ENCODE measurements at places on chromosomes 3 and 15. TPM values are rescaled to one million over a fixed set of nuclear protein-coding genes. Genes with fewer than 3 reads are reported as not detected.

DNA sequence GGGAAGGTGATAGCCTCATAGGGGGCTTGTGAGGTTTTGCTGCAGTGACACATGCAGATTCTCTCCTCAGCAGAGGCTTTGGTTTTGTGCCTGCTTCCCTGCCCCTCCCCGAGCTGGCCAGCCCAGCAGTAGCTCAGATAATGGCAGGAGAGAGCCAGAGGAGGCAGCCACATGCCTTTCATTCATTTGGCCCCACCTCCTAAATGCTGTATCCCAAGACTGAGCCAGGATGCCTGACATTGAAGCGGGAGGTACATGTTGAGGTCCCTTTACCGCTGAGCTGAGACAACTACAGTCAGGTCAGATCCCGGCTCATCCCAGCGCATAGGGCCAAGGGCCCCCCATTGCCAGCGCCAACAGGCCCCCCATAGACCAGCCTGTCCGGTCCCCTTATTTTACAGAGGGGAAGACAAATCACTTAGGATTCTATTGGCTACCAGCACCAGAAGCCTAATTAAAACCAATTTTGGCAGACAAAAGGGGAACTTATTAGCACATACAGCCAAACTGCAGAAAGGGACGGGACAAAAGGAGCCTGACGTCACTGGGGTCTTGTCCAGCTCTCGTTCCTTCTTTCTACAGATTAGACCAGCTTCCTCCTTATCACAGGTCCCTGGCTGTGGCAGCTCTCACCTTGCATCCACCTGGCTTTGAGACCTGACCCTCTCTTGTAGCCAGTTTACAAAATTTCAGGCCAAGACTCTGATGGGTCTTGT, 12.1 kb upstream of the POLG start:
- no peak for DNase-seq

DNA sequence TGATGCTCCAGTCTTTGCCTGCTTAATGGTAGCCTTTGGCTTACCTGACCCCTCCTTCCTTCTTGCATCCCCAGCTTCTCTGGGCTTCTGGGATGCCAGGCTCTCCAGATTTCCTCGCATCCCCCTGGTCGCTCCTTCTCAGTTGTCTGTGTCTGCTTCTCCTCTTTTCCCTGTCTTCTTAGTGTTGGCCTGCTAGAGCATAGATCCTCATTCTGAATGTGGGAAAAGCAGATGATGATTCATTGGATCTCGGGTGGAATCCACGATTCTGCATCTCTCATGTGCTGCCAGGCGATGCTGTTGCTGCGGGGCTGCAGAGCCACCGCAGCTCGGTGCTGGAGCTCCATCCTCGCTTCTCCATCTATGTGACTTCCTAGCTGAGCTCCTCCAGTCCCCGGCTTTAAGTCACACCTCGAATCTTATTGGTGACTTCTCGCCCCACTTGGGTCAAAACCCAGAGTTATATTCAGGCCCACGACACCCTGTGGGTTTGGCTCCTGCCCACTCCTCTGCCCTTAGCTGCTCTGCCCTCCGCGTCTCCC, 47.4 kb downstream of the CGNL1 start:
- no peak for DNase-seq

GRCh38 chr15:69484837-69485236, 32.2 kb downstream of the RPLP1 start:
- DNase-seq, result no peak

DNA sequence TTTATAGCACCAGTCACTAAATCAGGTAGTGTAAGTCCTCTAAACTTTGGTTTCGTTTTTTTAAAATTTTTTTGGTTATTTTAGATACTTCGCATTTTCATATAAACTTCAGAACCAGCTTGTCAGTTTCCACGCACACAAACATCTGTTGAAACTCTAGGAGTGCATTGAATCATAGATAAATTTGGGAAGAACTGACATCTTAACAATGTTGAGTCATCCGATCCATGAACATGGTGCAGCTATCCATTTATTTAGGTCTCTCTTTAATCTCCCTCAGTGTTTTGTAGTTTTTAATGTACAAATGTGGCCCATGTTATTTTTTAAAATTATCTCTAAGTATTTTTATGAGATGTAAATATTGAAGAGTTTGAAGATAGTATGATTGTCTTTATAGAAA, 17.7 kb downstream of the TICRR start:
- DNase-seq, result no peak

DNA sequence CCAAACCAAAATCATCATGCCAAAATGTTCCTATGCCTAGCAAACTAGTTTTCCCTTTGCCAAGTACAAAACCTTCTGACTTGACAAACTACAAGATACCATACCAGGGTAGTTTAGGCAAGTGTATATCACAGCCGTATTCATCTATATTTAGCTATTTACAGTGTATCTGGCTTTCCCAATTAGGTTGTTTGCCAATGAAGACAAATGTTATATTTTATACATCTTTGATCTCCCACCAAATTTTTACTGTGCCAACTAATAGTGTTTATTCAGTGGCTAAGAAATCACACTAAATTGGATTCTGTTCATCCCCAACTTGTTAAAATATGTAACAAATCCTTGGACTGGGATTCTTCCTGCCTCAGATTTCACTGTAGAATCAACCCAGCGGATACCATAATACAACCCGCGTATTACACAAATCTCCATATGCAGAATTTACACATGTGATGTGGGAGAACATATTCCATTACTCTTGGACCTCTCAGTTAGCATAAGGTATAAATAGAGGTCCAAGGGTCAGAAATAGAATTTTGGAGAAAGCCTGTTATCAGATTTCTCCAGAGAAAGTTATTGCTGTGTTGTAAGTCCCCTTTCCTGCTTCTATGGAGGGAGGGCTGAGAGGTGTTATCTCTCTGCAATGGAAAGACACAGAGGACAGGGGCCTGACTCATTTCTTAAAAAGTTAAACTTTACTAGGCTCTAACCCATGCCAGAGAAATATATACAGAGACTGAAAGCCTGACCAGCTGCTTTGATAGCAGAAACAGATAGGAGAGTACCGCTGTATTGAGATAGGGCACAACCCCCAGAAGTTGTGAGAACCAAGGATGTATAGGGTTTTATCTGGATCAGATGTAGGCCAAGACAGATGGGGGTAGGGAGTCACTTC, 467.0 kb downstream of the FGF12 start:
- DNase-seq, result no peak

GRCh38 chr15:33234020-33234461, 39.5 kb upstream of the FMN1 start:
- DNase-seq, result no peak

- no peak for DNase-seq
Measured at GRCh38 chr3:32442766-32443165, 51.1 kb downstream of the CMTM7 start.

DNA sequence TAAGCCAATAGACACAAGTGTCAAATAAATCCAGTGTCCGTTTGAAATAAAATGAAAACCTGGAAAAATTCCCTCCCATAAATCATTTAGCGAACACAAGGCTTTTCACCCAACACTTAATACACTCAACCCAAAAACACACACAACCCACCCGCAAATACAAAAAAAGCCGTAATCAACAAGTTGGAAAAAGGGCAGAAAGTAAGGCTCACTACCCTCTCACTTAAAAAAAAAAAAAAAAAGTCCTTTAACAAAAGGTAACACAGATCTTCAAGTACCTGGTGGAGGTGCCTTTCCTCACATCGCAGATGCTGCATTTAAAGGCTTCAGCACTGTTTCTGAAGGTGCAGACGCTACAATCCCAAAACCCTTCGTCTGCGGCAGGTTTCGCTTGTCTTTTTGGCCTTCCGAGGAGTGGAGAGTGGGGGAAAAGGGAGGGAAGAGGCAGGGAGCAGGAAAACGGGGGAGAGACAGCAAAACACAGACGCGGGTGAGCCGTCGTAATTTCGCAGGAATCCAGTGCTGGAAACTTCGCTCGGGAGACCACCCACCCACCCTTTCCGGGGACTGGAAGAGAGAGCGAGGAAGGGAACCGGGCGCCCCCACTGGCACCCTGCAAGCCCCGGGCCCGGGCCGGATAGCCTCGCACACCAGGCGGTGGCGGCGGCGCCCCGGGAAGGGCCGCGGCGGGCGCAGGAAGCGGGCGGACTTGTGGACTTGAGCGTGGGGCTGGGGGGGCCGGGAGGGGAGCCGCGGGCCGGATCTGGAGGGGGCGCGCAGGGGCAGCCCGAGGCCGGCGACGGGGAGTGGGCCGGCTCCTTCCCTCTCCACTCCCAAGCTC, 401.8 kb downstream of the SHQ1 start:
- no peak for DNase-seq

GRCh38 chr3:60424942-60425341, 826.3 kb downstream of the FHIT start:
- DNase-seq, result no peak

GRCh38 chr3:110069761-110070160, 732.4 kb upstream of the DPPA4 start:
- no peak for DNase-seq

GRCh38 chr3:33722191-33722590, 4.1 kb upstream of the CLASP2 start:
- DNase-seq, result no peak

DNA sequence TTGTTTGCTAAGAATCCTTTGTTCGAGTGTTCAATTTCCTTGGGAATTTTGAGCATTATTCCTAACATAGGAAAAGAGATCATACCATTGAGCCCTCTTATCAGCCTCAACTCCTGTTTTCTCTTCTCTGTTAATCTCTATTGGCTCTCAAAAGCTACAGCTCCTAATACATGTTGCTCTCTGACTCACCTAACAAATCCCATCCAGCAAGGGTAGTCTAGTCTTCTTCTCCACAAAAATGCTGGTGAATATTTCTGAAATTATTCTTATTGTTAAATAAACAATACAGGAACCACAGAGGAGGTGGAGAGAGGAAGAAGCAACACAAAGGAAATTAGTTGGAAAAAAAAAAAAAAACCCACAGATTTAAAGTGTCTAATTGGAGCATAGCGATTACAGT, 325.8 kb upstream of the NAALADL2 start:
- no peak for DNase-seq

GRCh38 chr3:159923956-159924355, 64.7 kb upstream of the IL12A start:
- DNase-seq, result no peak

- DNase-seq, result no peak
Measured at GRCh38 chr3:87420171-87420570, 143.8 kb upstream of the POU1F1 start.

DNA sequence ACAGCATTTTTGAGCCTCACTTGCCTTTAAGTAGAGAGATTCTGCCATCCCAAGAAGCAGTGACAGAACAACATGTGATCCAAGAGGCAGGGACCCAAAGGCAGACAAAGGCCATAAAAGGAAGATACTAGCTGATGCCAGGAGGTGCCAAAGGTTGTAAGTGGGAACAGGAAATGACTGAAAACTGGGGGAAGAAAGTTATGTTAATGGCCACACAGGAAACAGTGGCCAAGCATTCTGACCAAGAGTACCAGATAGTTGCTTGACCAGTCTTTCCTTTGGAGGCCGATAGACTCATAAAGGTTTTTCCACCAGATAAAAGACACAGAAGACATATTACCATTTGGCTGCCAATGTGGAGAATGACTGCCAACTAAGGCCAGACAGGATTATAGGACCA, 274.5 kb upstream of the PEX5L start:
- no peak for DNase-seq

DNA sequence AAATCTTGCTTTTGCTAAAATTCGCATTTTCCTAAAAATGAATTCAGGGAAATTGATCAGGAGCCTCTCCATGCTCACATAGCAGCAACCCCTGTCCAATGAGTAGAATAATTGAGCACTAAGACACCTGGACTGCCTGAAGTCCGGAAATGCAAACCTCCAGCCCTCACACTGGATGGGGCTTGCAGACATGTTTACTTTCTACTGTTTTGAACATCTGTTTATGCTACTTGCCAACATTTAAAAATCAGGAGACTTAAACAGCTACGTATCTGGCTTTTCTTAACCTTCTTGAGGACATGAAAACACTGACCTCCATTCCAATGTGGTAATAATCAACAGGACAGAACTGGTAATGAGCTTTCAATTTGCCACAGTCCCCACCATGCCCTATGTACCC, 184.4 kb downstream of the SHOX2 start:
- no peak for DNase-seq

DNA sequence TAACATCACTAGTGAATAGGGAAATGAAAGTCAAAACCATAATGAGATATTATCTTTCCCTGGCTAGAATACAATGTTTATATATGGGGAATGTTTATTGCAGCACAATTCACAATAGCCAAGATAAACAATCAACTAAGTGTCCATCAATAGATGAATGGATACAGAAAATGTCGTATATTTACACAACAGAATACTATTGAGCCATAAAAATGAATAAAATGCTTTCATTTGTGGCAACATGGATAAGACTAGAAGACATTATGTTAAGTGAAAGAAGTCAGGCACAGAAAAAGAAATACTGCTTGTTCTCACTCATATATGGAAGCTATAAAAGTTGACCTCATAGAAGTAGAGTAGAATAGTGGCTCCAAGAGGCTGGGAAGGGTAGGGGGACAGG, 65.2 kb downstream of the SLC9C1 start:
- DNase-seq, result no peak

- no peak for DNase-seq
Measured at GRCh38 chr15:84889313-84889990, 5.0 kb downstream of the SLC28A1 start.

- DNase-seq, result no peak
Measured at GRCh38 chr3:43863966-43864933, 173.5 kb downstream of the ABHD5 start.

DNA sequence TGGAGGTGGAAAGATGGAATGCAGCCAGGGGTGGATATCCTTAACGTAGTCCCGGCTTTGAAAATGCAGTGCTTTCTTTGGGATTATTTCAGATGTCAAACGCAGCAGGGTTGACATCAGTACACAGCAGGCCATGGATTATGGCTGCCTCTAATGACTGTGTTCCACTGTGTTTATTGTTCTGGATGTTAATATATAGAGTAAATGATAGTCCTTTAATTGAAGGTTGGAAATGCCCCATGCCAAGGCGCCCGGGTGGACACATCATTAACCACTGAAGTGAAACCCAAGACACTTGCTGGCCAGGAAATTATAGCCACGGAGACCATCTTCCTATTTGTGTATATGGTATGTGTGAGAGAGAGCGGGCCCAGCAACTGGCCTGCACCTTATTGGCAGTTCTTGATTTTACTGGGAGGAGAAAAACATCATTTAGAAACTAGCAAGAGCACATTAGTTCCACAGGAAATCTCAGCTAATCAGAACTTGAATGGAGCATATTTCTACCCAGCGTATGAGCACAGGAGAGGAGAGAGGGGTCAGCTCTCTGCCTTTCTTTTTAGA, 254.9 kb upstream of the RASGRP1 start:
- DNase-seq, result no peak

- DNase-seq, result no peak
Measured at GRCh38 chr3:174061731-174062130, 664.2 kb downstream of the NLGN1 start.

TUSC2 gene
- 25.8 TPM for total RNA-seq

RLBP1 gene
- total RNA-seq, result not detected

SH2D7 gene
- total RNA-seq, result not detected

ARHGEF3 gene
- 14.8 TPM for total RNA-seq

CACNA1D gene
- total RNA-seq, result 0.51 TPM

IGF2BP2 gene
- 17.0 TPM for total RNA-seq

DUOX1 gene
- 0.23 TPM for total RNA-seq

FETUB gene
- total RNA-seq, result not detected

All from heart right ventricle (tissue), 16 donors.